ENCODE measurements at places on chromosomes 1 and 21.
A peak's percentile ranks its signal among the peaks of the same experiment; 100 is the strongest.

DNA sequence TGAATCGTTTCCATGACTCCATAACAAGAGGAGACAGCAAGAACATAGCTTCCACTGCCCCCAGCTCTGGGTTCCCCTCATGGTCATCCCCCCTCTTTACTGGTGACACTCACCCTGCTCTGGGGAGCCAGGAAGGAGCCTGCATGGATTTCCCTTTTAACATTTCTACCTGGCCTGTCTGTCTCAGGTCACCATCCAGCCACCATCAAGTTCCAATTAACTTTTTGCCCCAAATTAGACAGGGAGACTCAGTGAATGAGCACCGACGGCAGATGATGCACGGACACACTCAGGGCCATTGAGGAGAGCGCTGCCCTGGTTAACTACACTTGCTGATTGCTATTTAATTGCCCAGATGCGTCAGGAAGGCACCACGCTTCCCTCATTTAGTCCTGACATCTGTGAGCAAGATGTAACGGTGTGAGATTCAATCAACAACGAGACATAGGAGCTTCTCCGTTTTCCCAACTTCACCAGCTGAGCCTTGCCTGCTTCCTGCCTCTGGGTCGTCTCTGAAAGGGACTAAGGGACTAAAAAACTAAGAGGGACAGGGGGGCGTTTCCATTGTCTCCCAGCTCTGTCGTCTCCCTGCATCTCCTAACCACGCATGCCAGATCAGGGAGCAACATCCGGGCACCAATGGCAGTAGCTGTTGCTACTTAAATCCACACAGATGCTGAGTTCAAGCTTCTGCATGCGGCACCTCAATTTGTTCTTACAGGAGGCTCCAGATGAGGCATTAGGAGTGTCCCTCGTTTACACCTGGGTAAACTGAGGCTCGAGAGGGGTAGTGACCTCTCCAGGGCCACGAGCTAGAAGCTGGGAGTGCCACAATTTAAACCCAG lies 426.7 kb downstream of the NPHP4 start:
- no peak for DNase-seq

DNA sequence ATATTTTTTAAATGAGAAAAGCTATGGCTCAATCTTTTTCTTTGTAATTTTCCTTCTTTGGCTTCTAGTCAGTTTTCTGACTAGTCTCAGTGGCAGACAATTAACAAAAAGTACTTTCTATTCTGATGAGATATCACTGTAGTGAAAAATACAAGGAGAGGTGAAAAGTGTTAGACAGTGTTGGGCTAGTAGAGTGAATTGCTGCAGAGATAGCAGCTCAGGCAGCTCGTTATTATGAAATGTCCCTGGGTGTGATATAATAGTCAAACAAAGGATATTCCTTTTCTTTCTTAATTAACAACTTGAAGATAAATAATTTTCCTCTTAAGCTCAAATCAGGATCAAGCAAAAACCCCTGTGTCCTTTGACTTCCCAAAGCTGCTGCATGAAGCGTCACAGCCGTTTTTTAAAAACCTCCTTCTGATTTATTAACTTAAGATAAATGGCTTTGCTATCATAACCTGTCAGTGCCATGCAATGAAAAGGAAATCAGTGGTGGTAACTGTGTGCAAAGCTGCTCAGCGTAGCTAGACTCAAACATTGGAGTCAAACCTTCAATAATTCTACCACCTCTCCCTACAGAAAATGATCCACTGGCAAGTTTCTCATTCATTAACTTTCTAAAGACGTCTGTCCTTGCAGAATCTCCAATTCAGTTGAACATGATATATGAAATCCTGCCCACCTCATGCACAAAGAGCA lies 646.6 kb upstream of the PTBP2 start:
- DNase-seq, result no peak

- no peak for DNase-seq
Observed at GRCh38 chr1:108046026-108046425, 81.0 kb upstream of the VAV3 start.

DNA sequence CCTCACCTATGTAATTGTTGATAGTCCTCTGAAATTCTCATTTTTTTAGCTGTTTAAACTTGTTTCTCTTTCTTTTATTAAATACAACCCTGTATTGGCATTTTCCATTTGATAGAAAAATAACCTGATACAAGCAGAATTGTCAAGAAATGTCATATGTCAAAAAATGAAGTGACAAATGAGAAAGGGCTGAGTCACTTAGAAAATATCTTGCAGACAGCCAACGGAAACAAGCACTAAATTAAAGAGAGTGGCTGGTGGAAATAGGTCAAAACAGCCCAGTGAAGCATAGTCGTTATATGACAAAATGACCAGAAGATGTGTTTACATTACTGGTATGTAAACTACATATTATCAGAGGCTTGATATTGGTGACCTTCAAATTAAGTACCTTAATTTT lies 484.4 kb downstream of the PLA2G4A start:
- no peak for DNase-seq

GRCh38 chr1:209150114-209150513 lies 433.4 kb upstream of the CAMK1G start:
- peak; percentile 57 for DNase-seq

DNA sequence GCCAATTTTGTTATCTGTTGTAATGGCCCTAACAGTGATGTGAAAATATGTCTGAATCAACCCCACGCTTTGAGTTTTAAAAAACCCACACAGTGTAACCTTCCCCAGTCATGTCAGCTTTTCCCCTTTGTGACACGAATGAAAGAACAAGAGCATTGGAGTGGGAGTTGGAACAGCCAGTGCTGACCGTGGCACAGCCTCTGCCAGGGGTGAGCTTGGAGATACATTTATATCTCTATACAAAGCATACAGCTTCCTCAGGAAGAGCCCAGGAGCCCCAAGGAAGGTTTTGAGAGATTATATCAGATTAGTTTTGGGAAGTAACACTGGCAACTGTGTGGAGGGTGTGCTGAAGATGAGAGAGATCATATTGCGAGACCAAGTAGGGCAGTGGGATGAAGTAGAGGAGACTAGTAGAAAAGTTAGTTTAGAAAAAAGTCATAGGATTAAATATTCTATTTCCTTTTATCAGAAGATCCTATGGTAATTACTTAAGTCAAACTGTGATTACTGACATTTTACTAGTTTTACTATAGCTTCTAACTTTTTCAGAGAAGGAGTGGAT lies 15.9 kb downstream of the LRRC8B start:
- DNase-seq, result no peak

- DNase-seq, result peak; percentile 95
Observed at GRCh38 chr1:201383647-201384405, 6.3 kb upstream of the TNNT2 start.

DNA sequence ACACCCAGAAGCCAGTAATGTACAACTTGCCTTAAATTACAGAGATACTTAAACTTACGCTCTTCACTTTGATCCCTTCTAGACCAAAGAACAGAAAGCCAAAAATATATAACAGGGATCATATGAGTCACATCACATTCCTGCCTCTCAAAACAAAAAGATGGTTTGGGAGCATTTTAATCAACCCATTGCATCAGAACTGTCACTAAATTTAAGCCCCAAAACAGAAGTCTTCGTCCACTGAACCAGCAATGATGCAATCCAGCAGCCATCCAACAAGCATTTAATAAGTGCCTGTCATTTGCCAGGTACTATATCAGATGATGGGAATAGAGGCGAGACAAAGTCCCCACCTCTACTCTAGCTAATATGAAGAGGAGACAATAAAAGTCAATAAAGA lies 42.7 kb upstream of the GLIS1 start:
- peak; percentile 84 for DNase-seq

DNA sequence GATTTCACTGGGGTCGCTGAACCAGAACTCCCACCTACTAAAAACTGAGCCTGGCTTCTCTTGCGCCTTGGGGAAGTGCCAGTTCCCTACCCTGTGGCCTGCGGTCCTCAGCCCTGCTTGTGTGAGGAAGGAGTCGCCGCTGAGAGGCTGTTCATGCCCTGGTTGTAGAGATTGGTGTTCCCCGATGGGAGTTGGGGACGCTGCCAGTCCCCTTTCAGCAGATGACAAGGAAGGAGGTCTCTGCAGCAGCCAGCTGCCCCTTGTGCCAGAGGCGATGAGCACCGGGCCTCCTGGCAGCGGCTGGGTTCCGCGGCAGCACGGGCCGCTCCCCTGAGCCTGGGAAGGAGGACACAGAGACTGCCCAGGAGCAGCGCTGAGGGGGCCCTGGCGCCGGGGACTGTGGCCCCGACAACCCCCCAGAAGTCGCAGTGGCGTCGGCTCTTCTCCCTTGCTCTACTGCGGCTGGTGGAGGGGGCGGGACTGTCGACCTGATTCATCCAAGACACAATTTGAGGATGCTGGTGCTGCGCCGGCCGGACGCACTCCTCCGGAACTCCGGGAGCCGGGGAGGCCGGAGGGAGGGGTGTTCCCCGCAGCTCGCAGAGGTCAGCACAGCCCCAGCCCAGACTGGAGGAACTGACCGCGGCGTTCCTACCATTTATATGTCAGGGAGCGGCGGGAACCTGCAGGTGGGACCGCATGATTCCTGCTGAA lies 12.0 kb upstream of the ADORA3 start:
- DNase-seq, result peak; percentile 55
